Stimulated activated CD4-positive, alpha-beta T cell treated with anti-CD3 and anti-CD28 coated beads, Interleukin-4, amount 100 ng/mL, for 24 hours (primary cell): ENCODE measurements at places on chromosomes 4 and X.
A peak's percentile ranks its signal among the peaks of the same experiment; 100 is the strongest.

DNA sequence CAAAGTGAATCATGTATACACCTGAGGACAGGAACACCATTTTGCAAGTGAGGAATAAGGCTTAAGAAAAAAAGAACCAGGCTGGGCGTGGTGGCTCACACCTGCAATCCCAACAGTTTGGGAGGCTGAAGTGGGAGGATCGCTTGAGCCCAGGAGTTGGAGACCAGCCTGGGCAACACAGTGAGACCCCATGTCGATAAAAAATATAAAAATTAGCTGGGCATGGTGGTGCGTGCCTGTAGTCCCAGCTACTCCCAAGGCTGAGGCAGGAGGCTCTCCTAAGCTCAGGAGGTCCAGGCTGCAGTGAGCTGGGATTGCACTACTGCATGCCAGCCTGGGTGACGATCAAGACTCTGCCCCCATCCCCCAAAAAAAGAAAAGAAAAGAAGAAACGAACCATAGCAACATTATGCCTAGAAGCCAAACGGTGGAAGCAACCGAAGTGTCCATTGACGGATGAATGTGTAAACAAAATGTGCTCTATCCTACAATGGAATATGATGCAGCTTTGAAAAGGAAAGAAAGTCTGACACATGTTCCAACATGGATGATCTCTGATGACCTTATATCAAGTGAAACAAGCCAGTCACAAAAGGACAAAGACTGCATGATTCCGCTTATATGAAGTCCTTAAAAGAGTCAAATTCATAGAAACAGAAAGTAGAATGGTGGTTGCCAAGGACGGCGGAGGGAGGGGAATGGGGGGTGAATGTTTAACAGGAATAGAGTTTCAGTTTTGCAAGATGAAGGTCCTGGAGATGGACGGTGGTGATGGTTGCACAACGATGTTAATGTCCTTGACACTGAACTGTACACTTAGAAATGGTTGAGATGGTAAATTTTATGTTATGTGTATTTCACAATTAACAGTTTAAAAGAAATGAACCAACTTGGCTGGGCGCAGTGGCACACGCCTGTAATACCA is 8.6 kb upstream of the KIAA0232 start:
- DNase-seq: no peak

DNA sequence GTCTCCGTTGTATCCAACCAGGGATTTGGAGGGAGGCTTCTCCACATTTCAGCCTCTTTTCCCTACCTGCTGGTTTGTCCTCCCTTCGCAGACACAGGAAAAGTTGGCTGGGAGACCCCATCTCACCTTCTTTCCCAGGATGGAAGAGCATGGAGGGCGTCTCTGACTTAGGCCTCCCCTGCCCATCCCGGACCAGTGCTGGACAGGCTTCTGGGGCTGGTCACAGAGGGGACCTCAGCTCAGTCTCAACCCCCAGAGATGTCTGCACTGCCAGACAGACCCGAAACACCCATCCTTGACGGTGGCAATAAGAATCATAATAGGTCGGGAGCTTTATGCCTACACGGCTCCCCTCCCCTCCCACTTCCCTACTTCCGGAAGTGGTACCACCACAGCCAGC is 1.6 kb downstream of the WFS1 start:
- DNase-seq: no peak

DNA sequence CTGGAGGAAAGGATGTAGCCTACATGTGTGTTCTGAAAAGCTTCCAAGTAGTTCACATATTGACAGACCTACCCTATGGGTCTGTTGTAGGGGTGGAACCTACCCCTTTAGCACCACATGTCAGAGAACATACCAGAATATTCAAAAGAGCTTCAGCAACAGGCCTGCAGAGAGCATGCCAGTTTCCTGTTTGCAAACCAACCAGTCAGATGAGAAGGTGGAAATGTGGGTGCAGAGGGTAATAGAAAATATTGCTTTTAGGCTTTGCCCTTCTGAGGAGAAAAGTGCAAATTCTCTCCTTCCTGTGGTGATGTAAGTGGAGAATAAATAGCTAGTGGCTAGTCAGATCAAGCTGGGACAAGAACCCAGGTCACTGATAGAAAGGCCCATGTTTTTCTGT is 16.4 kb downstream of the INTS6L start:
- DNase-seq: no peak

DNA sequence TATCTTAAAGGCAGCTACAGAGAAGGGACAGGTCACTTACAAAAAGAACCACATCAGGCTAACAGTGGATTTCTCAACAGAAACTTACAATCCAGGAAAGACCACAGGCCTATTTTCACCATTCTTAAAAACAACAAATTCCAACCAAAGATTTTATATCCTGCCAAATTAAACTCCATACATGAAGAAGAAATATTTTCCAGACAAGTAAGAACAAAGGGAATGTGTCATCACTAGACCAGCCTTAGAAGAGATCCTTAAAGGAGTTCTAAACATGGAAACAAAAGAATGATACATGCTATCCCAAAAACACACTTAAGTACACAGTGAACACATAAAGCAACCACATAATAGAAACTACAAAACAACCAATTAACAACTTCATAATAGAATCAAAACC is 105.6 kb downstream of the ANXA10 start:
- DNase-seq: no peak

DNA sequence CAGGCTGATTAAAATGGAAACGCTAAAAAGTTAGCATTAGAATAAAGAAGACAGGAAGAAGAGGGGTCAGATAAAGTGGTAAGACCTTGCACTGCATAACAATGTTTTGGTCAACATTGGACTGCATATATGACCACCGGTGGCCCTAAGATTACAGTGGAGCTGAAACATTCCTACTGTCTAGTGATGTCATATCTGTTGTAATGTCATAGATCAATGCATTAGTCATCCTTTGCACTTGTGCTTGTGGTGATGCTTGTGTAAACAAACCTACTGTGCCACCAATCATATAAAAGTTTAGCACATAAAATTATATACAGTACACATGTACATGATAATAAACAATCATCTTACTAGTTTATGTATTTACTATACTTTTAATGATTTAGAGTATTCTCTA is 73.0 kb downstream of the TMEM165 start:
- no peak for DNase-seq

DNA sequence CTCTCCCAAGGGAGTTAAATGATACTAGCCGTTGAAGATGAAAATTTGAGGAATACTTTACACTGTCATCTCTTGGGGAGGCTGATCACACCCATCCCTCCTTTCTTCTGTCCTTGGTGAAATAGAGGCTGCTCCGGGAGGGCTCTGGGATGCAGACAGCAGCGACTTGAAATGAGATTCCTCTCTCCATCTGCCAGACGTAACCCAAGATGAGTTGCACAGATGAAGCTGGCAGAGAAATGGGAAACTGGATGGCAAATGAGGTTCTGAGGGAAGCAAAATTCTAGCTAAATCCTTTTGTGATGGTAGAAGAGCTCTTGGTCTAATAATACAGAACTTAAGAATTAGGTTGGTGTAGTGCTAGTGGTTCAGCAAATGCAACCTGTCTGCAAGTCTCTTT is 201.4 kb downstream of the AASDH start:
- DNase-seq: no peak

DNA sequence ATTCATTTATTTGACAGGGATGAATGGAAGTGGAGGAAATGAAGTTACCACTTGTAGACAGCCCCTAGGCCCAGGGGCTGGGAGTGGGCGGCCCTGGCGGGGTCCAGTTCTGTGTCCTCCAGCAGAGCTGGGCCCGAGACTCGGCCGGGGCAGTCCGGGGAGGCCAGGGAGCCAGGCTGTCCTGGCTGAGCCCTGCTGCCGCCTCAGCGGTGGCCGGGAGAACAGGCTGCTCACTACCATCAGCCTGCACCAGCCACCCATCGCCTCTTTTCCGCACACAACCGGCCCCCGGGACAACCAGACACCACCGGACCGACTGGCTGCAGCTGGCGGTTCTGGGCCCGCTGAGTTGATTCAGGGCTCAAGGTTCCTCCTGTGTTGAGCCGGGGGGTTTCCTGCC is 25.6 kb downstream of the CLDN34 start:
- no peak for DNase-seq

- no peak for DNase-seq
Observed at GRCh38 chr4:65669111-65670019, 924 bp downstream of the EPHA5 start.

DNA sequence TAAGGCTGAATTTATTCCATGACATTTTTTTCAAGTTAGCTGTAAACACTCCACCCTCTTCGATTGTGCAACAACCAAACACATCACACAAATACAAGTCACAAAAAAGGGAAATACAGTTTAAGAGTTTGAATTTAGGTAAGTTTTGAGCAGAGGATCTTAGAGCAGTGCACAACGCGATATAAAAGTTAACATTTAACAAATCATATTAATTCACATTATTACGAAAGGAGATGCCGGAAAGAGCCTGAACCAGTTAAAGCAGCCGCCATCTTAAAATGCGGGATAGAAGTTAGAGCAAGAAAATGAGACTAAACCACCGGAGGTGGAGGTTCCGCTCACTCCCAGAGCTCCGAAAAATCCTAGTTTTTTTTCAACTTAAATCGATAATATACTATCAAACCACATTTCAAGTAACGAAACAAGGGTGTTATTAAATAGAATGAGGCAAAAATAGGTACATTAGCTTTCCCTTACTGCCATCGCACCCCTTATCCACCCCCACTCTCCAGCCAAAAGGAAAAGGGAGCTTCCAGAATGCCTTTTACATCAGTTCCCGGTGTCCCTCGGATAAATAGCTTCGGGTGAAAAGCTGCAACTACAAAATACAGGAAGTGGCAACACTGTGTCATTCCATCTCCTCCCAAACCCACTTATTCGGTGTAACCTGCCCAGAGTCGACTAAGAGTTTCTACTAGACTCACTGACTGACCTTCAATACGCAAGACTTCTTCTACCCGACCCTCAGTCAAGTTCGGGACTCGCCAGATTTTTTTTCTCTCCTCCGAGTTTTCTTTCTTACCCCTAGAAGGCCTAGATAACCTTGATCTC is 1.9 kb downstream of the UBE2D3 start:
- DNase-seq: peak; percentile 53

- DNase-seq: no peak
Observed at GRCh38 chr4:121064482-121064881, 7.9 kb downstream of the NDNF start.

- no peak for DNase-seq
Observed at GRCh38 chr4:7408166-7408565, 26.6 kb downstream of the PSAPL1 start.

- DNase-seq: no peak
Observed at GRCh38 chr4:54192811-54193210, 36.3 kb upstream of the PDGFRA start.

GRCh38 chr4:22634541-22635181 is 58.1 kb upstream of the GBA3 start:
- DNase-seq: no peak

DNA sequence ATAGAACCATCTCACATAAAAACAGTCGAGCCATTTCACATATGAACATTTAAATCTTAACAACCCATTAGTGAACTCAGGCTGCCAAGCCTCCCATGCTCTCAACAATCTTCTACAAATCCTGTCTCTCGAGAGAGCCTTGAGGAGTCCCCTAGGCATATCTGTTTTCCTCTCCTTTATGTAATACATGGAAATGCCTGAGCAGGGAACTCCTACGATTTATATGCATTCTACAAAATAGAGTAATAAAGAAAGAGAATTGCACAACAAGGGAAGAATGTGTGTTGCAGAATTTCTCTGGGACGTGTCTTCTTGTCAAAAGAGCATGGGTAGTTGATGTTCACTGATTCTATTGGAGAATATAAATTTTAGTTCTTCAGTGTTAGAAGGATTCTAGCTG is 101.8 kb upstream of the VCX2 start:
- no peak for DNase-seq

GRCh38 chr4:163697121-163697520 is 202.6 kb downstream of the TMA16 start:
- no peak for DNase-seq

DNA sequence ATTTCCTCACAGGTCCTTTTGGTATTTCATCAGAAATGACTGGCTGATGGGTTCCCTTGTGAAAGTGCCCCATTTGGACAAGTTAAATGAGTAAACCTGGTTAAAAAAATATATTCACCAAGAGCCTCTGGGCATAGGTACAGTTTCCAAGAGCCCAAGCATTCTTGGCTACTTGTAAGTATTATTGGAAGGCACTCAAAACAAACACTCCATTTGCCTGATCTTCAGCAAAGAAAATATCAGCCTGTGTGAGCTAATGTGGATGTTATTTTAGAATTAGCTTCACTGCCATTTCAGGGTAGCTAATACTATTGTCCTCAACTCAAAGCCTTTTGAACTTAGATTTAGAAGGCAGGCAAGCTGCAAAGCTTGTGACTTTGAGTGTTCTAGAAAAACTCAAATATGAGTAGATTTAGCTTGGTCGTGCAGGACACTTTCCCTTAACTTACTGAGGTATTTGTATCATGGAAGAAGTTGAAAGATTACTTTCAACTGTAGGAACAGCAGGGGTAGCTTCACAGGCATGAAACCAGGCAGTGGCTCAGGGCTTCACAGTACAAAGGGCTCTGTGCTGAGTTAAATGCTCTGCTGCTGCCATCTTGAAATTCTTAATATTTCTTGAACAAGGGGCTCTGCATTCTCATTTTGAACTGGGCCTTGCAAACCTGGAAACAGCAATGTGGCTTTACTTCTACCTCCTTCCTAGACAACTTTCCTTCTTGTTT is 177.2 kb downstream of the AMELX start:
- DNase-seq: no peak

DNA sequence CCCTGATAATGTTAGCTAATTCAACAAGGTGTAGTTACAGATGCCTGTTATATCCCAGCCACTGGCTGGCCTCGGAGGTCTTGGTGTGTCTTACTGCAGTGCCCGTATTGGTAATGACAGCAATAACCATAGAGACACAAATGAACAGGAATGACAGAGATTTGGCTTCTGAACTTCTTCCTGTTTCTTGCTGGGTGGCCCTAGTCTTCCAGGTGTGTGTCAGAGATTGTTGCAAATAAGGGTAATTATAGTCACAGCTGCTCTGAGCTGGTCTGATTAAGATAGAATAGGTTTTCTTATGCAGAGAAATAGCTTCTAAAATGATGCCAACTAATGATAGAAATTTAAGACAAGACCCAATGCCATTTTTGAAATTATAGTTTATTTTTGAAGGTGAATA is 64.1 kb upstream of the MAD2L1 start:
- DNase-seq: no peak

GRCh38 chrX:46572340-46572936 is 1.1 kb upstream of the CHST7 start:
- DNase-seq: peak; percentile 57

DNA sequence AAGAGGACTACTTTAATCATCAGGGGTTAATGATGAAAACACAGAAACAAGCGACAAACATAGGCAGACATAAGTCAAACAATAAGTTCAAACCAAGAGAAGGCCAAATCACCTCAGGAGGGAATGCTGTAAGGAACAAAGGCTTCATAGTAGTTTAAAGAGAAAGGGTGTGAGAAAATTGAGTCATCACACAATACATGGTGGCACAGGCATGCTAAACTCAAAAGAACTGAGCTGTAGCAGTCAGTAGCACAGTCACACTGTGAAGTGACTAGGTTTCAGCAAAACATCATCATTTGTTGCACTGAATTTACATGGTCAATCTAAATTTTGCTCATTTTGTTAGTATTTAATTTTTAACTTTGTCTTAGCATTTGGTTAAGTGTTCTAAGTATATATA is 24.2 kb downstream of the SMC1A start:
- DNase-seq: no peak
